ENCODE measurements at places on chromosomes 3 and 15.

- DNase-seq: no peak
Observed at GRCh38 chr3:170010498-170010897, 27.3 kb upstream of the GPR160 start.

- no peak for DNase-seq
Observed at GRCh38 chr15:99165020-99165790, 60.3 kb downstream of the SYNM start.

DNA sequence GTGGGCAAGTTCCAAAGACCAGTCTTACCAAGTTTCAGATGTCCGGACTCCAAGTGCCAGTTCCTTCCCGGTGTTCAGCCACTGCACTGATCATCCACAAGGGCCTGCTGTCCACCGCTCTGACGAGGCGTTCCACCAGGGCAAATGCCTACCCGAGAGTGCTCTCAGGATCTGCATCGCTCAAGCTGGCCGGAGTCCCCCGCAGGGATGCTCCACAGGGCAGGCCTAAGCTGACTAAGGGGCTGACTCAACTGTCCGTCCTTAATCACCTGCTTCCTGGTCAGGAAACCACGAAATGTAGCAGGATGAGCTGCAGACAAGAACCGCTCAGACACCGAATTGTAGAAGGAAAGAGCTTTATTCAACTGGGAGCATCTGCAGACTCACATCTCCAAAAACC lies 341.6 kb downstream of the KCNH8 start:
- DNase-seq: no peak

DNA sequence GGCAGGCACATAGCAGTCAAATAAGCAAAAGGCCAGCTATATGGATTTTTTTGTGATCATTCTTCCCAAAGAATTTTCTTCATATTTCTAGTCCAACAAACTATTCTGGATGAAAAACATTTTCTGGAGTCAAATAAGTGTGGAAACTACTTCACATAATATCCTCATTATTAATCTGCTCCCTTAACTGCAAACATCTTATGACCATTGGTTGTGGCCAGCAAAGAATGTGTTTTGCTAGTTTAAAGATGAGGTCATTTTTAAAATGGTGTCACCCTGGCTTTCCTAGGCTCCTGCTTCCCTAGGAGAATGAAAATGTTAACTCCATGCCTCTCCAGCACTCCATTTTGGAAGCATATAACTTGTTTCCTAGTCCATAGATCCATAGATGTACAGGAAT lies 118.8 kb downstream of the SST start:
- DNase-seq: no peak

- no peak for DNase-seq
Observed at GRCh38 chr3:119125742-119126504, 20.0 kb upstream of the TEX55 start.

DNA sequence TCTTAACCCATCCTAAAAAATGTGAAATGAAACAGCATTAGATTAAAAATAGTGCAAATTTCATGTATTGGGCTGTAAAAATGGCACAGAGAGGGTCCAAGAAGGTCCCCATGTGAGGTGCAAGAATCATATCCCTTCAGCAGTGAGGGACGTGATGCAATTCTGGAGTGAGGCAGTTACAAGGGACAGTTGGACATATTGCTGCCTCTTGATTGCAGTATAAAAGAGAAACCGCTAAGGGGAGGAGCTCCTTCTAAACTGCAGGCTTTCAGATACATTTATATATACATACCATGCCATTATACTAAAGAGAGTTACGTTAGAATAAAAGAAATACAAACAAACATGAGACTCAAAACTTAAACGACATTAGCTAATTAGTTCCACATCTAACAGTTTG lies 304.2 kb upstream of the CTNNB1 start:
- no peak for DNase-seq

DNA sequence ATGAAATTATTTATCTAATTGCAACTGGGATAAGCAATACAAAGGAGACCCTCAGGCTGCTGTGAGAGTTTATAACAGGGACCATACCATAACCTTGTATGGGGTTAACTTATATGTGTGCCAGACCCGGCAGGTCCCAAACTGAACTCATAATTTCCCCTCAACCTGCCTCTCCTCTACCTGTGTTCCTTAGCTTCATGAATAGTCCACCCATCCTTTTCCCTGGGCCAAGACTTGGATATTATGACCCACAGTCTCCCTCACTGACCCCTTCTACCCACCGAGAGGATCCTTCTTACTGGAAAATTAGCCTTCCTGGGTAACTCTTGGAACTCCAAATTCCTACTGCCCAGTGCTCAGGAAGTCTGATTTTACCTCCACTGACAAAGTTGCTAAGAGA lies 3.4 kb upstream of the TSPAN3 start:
- DNase-seq: no peak

- DNase-seq: no peak
Observed at GRCh38 chr3:150472421-150472820, 64.3 kb downstream of the TSC22D2 start.

- no peak for DNase-seq
Observed at GRCh38 chr3:131821191-131821762, 213.5 kb downstream of the CPNE4 start.

GRCh38 chr3:107913701-107914100 lies 177.1 kb downstream of the CD47 start:
- no peak for DNase-seq

GRCh38 chr3:132615881-132616280 lies 18.8 kb downstream of the ACKR4 start:
- DNase-seq: no peak

GRCh38 chr3:56800130-56800831 lies 1.5 kb downstream of the ARHGEF3 start:
- DNase-seq: no peak

DNA sequence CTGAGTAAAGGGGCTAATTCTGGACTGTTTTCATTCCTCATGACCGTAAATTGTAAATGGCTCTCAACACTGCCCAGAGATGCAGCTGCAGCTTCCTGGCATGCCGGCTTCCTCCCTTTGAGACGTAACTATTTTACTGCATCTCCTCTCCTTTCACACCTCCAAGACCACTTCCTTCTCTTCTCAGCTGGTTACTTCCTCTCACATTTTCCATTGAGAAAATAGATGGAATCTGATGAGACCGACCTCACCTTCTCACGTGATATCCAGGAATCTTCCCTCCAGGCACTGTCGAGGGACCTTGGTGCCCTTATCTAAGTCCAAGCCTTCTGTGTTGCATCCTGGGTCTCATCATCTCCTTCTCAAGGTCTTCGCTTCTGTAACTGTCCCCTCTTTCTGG lies 12.7 kb downstream of the LYSMD4 start:
- no peak for DNase-seq

DNA sequence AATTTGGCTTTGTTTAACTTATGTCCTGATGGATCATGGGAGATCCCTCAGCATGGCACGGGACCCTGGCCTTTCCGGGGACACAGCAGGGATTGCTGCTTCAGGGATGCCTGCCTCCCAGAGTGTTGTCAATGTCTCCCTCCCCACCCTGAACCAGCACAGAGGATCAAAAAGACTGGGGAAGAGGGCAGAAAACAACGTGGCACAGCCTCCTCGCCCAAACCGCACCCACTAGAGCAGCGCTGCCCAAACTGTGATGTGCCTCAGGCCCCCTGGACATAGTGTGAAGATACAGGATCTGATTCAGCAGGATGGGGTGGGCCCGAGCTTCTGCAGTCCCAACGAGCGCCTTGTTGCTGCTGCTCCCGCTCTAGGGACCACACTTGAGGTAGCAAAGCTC lies 34.5 kb downstream of the SLC6A20 start:
- DNase-seq: no peak

DNA sequence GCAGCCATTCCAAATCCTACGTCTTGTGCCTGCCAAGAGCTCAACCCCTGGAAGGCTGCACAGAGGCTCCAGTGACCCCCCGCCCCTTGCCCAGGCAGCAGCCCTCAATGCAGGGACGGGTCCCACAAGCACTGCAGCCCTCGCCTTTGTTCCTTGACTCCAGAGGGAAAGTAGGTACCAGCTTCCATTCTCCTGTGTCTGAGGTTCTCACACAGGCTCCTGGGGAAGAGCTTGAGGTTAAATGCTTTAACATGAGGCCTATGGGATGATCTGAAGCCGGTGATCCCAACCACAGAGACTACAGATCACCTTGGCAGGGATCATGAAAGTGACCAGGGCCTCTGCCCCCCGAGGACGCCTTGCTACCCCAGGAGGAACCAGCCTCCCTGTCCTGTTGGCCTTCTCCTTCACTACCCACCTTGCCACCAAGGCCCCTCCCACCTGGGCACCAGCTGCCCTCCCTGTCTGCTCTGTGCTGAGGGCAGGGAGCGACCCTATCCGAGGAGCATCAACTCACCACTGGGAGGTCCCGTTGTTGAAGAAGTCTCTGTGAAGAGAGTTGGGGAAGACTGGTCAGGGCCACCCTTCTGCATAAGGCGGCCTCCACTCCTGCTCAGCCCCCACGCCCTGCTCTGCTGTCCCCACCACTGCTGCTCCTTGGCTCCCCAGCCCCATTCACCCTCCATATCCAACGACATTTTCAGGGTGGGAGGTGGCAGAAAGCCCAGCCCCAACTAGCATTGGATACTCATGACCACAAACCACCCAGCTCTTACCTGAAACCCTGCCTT lies 95.3 kb downstream of the SEC22A start:
- DNase-seq: no peak

DNA sequence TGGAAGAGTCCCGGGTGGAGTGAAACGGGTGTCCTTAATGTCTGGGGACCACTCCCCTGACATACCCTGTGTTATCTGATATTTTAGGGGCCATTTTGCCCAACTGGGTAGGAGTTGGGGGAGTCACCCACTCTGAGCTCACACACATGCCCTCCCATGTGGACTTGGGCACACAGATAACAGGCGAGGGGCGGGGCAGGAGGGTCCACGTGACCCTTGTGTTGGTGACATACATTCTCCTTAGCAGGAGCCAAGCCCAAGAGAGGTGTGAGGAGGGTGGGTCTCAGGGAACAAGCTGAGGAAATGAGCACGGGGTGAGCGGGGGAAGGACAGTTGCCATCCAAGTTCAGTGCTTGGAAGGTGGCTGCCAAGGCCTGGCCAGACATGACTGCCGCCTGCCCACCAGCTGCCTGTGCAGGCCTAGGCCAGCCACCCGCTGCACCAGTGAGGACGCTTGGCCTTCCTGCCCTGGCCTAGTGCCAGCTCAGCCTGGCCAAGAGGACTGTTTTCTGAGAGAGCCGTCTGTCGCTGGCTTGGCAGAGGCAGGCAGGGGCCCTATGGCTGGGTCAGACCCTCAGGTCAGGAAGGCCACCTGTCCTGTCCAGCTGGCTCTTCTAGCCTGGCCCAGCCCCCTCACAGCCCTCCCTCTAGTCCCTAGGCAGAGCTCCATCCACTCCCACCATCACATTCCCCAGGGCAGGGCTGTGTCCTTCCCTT lies 31.3 kb upstream of the TMEM115 start:
- no peak for DNase-seq

DNA sequence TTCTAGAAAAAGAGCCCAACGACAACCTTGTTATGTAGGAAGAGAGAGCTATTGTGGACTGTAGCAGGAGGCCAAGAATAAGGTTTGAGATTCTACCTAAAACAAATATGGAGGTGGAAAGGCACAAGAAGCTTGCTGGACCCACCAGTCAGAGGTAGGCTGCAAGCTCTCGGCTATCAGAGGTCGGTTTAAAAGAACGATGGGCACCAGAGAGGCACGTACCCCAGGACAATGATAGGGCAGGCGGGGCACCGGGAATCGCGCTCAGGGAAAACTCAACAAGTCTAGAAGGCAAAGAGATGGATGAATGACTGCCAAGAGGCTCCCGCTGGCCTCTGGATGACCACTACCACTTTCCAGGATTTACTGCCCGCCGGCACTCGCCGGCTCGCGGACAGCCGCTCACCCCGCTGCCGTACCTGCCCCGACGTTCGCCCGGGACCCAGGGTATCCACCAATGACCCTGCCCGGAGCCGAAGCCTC lies 1.1 kb downstream of the HDGFL3 start:
- DNase-seq: no peak

- DNase-seq: no peak
Observed at GRCh38 chr3:49161808-49162530, 4.2 kb downstream of the CCDC71 start.

DNA sequence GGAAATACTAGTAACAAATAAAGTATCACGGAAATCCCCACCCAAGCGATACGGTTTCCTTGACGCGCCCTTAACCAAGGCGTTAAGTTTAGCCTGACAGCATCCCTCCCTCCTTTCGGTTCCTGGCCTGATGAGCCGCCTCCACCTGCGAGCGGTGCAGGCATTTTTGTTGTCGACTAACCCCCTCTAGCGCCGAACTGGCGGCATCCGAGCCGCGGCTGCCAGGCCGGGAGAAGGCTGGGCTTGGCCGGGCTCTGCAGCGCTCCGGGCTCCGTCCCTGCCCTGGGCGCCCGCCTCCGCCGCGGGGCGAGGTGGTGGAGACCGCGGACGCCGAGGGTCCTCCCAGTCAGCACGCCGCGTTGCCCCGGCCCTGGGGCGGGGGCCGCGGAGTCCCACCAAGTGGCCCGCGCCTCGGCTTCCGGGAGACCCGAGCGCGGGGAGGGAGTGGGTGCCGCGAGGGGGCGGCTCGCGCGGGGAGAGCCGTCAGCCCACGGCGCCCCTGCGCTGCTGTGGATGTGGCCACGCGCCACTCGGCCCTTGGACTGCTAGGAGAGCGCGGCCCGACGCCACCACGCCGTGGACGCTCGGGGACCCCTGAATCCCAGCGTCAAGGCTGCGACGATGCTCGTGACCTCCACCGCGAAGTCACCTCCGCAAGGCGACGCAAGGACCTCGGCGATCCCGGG lies 1.1 kb upstream of the EPHA6 start:
- peak; percentile 79 for DNase-seq

DNA sequence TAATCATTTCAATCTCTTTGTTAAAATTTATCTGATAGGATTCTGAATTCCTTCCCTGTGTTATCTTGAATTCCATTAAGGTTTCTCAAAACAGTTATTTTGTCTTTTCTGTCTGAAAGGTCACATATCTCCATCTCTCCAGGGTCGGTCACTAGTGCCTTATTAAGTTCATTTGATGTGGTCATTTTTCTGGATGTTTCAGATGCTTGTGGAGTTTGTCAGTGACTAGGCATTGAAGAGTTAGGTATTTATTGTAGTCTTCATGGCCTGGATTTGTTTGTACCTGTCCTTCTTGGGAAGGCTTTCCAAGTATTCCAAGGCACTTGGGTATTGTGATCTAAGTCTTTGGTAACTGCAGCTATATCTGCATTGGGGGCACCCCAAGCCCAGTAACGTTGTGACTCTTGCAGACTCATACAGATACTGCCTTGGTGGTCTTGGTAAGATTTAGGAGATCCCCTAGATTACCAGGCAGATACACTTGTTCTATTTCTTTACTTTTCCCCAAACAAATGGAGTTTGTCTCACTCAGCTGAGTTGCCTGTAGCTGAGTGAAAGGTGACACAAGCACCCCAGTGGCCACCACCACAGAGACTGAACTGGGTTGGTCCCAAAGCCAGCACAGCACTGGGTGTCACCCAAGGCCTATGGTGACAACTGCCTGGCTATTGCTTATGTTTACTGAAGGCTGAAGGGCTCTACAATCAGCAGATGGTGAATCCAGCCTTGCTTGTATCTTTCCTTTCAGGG lies 18.9 kb upstream of the SLC27A2 start:
- no peak for DNase-seq

Measured in SK-N-DZ (cell line).